Fibroblast of skin of scalp (primary cell): ENCODE measurements at places on chromosomes 11 and 22.

DNA sequence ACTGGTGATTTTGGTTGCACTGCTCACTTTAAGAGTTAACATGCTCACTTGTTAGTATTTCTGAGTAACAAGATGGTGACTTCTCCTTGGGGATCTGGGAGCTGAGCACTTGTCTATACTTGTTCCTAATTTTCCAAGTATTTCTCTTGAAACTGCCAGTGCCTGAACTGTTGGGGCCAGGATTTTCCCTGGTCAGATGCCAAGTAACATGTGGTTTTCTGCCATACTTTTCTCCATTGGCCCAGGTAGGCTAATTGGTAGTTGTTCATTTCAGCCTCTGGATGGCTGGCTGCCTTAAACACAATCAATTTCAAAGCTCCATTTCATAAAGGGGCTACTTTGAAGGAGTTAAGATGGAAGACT lies 35.0 kb downstream of the RNF141 start:
- no peak for DNase-seq

- no peak for DNase-seq
These were observed 477 bp downstream of the ZBTB16 start for GRCh38 chr11:114059984-114060391.

DNA sequence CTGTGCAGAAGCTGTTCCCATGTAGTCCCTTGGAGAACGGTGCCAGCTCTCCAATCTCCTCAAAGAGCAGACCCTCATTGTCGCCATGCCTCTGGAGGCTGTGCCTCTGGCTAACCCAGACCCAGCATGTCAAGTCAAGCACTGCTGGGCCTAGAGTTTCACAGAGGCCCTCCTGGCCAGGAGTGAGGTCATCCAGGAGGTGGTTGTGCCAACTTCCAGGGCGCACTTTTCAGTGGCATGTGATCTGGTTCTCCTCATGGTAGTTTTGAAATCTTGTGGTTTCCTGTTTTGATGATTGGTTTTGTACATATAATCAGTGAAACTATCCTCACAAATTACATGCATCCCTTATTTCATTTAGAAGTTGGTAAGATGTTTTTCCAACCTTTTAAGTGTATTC lies 78.9 kb downstream of the PPFIBP2 start:
- DNase-seq: no peak

DNA sequence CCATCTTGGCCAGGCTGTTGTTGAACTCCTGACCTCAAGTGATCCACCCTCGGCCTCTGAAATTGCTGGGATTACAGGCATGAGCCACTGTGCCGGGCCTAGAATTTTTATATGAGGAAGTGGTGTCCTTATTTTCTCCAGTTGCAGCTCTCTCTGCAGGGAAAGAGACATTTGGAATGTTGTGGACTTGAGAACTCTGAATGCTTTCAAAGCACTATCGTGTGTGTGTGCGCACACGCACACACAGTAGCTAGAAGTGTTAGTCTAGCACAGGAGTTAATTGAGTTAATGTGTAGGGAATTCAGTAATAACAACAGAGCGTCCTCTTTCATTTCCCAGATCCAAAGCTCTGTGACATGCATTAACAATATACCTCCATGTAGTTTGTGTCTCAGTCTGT lies 164.0 kb upstream of the RASSF10 start:
- DNase-seq: peak; percentile 60

DNA sequence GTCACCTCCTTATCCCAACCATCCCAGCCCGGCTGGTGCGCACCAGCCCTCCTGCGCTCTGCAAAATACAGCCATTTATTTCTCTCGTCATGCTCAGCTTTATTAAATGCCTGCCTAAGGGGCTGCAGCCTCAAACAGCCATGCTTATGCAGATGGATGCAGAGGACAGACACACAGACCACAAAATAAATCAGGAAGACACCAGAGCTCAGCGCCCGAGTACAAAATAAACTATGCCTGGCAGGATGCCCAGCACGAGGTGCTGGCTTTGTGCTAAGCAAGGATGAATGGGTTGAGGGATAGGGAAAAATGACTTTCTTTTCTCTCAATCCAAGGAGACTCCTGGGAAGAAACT lies 70.5 kb downstream of the RPUSD4 start:
- DNase-seq: peak; percentile 75

DNA sequence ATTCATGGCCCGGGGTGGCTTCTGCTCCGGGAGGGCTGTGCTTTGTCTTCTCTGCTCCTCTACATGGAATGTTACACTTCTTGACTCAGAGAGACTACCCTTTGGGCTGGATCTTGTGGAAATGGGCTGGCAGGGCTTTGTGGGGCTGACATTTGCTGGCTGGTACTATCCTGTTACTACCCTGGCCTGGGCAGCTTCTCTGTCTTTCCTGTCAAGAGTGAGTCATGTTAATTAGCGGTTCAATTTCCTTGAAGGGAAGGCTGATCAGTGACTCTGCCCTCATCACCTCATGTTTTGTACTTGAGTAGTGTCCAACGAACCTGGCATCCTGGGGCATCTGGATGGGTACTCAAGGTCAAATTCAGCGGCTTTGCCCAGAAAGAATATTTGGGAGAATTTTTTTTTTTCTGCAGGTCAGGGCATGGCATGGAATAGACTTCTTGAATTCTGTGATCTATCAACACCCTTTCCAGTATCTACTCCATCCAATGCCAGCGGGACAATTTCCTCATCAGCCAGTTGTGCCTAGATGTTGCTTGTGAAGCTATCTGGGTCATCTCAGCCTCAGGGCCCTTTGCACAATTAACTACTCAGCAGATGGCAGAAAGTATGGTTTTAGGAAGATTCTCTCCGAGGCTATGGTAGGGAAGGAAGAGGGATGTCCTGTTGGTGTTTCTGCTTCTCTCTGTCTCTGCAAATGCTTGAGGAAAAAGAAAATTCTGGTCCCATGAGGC lies 140.5 kb upstream of the PLET1 start:
- DNase-seq: no peak

DNA sequence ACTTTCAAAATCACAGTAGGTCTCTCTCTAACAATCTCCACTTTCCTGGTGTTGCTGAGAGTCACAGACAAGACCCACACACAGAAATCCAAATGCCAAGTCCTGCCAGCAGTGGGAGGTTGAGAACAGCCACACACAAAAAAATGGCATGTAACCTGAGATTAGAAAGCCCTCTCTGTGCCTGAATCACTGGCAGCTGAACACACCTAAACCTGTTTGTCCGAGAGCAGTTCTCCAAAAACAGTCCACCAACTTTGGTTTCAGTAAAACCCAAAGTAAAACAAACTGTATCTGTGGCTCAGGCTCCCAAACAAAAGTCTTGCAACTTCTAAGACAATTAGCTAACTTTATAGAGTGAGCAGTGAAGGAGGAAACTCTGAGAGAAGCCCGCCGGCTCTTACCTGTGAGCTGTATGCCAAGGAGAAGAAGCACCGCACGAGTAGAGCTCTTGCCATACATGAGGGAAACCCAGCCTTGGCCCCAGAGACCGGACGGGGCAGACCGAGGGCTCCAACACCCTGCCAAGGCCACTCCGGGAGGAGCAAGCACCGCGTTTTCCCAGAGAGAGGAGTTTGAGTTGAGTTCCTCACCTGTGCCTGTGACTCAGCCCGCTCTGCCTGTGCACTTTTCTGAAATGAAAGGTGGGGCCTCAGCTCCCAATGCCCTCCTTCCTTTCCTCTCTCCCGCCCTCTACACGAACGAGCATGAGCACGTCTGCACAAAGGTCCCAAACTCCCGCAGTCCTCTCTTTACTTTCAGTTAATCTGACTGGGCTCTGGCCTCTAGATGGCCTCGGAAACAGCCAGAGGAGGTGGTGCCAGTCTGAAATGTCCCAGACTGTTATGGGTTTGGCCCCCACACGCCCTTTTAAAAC lies at the start of gene MPZL2:
TSS of gene MPZL2 (minus strand) at position 603 of the 874 bp plus-strand sequence. CDS start at position 459, 144 bp downstream.
- no peak for DNase-seq

DNA sequence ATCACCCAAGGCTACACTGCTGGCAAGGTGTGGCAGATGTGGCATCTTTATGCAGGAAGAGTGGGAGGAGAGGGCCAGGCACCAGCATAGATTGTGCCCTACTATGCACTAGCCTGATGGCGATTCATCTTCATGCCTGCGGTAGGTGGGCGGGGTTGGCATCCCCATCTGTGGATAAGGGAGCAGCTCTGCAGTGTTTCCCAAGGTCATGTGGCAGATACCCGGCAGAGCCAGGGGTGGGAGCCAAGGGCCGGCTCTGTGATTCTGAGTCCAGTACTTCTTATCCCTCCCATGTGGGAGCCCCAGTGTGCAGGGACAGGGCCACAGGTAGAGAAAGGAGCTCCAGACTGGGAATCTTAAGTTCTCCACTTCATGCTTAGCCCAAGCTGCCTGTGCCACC lies 20.0 kb downstream of the CD82 start:
- no peak for DNase-seq

DNA sequence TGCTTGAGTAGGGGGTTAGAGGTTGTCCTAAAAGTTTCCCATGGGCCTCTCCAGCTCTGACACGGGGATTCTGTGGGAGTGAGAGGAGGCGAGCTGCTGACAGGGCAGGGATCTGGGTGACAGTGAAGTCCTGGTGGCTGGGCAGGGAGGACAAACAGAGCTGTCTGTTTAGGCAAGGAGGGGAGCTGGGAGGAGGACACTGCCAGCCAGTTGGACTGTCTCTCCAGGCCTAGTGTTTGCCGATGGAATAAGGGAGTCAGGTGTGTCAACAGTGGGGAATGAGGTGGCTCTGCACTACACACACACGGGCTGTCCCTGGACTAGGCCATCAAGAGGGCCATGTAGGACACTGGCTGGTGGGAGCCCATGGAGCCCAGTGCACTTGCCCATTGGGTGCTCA lies 20.6 kb upstream of the SYT7 start:
- DNase-seq: no peak

GRCh38 chr22:17106785-17107546 lies 14.2 kb downstream of the TMEM121B start:
- DNase-seq: no peak

DNA sequence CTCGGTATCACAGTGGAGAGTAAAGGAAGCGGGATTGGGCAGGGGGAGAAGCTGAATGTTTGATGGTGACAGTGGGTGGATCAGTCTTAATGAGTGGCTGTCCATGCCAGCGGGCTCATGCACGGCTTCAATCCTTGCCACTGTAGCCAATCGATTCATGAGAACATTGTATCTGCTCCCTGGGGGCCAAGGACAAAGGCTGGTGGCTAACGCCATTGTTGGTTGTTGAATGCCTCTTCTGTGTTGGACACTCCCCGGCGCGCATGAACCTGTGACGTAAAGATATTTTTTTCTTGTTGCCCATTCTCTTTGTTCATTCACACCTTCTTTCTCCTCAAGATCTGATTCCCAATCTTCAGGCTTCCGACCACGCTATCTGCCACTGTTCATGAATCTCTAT lies 20.9 kb upstream of the ATXN10 start:
- no peak for DNase-seq

DNA sequence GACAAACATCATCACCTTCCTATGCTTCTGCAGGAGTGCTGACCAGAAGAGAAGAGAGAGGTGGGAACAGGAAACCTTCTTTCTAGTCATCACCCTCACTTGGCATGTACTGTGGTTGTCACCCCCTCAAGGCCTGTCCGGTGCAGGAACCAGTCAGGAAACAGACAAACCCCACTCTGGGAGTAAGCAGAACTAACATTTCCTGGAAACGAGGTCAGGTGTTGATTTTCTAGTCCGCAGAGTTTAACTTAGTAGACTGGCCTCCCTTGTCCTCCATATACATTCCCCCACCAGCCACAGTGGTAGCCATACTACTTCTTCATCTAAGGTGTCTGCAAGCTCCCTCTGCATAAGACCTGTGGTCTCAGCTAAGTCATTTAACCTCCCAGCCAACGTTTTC lies 80.7 kb upstream of the NCAM1 start:
- DNase-seq: no peak

DNA sequence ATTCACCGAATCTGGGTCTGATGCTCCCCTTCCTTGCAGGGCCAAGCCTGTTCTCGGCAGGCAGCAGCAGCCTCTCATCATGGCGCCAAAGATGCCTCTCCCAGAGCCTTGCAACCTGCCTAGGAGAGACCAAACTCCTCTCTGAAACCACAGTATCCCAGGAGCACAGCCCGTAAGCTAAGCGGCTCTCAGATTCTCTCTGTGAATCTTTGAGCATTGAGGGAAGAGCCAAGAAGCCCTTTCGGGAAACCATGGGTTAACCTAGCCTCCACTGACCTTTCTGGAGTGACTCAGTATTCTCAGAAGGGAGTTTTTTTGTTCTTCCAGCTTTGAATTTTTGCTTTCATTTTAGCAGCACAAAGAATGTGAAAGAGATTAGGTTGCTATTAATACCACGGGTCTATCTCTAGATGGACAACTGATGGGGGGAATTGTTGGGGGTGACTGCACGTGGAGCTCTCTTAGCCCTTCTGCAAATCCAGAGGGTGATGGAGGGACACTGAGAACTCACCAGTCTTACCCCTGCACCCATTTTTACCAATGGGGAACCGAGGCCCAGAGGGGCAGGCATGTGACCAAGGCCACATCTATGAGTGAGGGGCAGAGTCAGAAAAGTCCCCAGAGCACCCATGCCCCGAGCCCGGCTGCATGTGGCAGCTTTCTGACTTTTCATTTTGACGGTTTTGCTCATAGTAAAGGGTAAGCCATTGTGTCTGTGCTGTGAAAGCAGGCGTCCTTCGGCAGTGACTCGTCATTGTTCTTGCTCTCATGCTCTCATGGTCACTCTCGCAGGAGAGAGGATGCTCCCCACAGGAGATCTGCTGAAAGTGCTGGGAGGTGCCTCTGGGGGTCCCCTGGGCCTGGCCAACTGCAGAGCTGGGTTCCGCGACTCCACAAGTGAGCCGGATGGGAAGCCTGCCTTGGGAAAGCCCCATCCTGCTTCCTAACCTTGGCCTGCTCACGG lies 36.0 kb downstream of the IRAG1 start:
- peak; percentile 77 for DNase-seq

DNA sequence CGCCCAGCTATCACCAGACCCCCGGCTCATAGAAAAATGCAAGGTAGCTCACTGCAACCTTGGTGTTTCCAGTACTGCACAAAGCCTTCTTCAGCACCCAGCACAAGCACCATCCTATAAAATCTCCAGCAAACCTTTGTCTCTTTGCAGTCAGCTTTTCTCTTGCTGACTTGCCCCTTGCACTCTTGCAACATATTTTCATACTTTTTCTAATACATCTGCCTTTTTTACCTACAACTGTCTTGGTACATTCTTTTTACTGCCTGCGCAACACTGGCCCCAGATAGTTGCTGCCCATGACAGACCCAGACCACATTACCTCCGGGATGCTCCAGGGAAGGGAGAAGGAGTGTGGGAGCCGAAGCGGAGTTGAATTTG lies 142.4 kb downstream of the MPPED1 start:
- no peak for DNase-seq

- peak; percentile 88 for DNase-seq
These were observed at the start of gene MADD for GRCh38 chr11:47269829-47270305. MADD (plus strand) TSS chr11:47270133.

DNA sequence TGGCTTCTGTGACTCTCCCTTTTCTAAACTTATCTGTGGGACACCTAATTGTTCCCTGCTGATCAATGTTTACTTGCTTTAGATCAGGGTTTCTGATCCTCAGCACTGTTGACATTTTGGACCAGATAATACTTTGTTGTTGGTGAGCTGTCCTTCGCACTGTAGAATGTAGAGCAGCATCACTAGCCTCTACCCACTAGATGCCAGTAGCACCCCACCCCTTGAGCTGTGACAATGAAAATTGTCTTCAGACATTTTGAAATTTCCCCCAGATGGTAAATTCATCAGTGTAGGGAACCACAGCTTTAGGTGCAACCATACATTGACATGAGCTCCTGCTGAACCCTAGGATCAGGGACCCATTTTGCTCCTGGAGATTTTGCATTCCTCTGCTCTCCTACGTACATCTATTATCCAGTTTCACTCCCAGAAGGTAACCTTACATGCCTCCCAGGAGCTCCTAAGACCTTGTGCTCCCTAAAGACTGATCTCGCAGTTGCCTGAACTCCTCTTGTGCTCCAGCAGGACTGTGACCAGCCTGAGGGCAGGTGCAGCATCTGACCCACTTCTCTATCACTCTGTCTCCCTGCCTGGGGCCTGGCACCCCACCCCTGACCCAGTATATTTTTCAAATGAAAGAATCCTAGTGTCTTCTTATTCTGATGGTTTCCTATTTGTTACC lies 107.8 kb downstream of the FAR1 start:
- DNase-seq: no peak
